ENCODE measurements at places on chromosomes 6 and 20.

DNA sequence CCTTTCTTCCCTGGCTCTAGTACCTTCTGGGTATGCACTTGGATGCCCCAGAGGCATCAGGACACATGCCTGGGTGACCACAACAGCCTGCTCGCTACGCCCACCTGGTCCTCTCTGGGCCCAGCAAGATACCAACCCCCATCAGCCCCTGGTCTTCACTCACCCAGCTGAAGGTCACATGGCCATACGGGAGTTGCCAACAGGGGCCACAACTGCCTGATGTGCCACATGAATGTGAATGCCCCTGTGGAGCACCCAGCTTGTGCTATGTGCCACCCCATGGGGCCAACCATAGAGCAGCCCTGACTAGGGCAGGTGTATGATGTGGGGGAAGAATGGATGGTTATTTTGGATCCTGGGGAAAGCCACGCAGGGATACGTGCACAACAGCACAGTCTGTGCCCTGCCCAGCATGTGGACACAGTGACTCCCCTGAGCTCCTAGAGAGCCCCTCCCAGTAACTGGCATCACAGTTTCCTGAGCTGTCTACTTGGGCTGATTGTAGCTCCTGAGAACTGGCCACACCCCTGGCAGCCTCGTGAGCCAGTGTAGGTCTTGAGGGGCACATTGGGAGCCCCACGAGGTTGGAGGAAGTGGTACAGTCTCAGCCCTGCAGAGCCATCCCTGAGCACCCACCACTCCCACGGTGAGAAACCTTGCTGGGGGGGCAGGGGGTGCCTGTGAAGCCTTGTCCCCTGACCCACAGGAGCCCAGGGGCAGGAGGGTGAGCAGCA lies 10.5 kb upstream of the PCMTD2 start:
- DNase-seq = no peak

DNA sequence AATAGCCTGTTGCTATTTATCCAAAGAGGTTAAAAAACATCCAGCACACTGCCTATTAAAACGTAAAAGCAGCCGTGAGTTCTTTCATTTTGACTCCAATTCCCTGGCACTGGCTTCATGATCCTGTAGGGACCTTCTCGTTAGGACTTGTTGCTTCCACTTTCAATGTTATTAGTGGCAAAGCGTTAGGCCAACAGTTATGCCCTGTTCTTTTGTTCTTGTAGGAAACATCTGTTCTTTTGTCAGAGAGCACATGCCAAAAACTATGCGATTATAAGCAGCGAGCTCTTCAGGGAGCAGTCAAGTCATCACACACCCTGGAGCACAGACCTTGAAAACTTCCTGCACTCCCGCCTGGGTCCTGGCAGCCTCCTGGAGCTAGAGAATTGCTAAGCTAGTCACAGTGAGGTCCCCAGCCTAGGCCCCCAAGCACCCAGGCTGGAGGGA lies 609.5 kb upstream of the ARID1B start:
- no peak for DNase-seq

DNA sequence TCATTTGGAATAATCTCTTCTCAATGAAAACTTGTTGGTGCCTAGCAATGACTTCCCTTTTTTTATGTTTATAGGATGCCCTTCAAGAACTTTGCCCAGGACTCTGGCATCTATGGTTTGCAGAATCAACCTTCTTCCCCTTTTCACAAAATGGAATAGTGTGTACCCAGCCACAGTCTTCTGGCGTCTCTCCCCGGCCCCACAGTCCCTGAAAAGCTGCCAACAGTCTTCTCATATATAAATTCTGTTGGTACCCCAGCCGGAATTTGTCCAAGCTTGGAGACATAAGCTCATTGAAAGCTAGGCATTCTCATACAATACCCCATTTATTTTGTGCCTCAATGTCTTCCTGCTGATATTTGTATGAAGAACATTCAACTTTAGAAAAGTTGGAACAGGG lies 26.4 kb upstream of the MCM3 start:
- DNase-seq = no peak

DNA sequence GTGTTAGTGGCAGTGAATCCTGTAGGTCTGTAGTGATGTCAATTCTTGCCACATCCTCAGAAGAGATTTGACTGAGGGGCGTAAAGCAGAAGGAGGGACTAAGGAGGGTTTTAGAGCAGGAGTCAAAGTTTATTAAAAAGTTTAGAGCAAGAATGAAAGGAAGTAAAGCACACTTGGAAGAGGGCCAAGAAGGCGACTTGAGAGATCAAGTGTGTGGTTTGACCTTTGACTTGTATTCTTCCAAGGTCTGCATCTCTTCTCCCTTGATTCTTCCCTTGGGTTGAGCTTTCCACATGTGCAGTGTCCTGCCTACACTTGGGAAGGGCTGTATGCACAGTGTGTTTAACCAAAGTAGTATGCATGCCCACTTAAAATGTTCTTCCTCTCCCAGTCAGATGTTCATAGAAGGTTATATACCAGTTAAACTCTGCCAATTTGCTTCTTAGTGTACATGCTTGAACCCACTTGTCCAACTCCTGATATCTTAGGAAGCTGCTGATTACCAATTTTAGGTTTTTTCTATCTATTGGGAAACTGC lies 627.6 kb downstream of the MMUT start:
- no peak for DNase-seq

- no peak for DNase-seq
Observed at GRCh38 chr6:35955071-35955470, 34.2 kb upstream of the SRPK1 start.

DNA sequence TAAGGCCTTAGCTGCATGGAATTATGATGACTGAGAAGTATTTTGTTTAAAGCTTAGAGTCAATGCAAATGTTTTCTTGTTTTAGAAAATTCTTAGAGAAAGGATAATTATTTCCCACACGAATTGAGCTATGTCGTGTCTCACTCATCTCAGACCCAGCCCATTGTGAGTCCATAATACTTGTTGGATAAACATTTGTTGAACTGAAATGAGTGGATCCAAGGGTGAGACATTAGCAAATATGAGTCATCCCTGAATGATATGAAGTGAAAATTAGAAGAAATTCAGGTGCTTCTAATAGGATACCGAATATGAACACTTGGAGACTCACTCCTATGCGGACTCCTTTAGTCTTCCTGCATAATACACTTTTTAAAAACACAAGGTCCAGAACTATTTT lies 41.6 kb upstream of the ARMC2 start:
- DNase-seq = no peak

DNA sequence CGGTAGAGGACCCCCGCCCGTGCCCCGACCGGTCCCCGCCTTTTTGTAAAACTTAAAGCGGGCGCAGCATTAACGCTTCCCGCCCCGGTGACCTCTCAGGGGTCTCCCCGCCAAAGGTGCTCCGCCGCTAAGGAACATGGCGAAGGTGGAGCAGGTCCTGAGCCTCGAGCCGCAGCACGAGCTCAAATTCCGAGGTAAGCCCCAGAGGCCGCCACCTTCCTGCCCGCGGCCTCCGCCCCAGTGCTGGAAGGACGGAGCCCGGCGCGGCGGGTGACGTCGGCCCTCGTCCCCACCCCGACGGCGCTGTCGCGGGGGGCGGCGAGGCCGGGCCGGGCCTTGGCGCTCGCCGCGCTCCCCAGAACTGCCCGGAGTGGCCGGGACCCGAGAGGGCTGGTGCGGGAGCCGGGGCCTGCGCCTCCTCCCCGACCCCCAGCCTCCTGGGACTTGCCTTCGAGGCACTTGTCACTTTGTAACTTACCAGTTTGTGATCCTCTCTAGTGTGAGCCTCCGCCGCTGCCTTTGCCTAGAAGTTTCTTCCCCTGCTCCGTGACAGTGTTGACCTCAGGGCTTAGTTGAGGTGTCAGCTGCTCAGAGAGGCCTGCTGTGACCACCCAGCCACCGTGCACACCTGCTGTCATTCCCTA lies 417 bp downstream of the VAPB start:
- DNase-seq = peak; percentile 61

DNA sequence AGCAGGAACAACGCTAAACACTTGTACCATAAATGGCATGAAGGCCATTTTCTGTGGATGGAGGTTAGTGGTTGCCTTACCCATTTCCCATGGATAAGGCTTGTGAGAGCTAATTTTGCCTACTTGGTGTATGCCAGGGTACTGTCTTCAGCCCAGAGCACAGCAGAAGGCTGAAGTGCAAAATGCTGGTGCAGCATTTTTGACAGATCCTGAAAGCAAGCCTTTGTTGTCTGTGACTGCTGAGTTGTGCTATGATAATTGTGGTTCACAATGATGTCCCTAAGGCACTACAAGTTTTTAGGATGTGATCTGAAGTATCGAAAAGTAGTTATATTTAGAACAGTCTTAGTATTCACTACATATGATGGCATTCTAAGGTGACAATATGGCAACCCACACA lies 14.7 kb upstream of the HMGN3 start:
- no peak for DNase-seq

DNA sequence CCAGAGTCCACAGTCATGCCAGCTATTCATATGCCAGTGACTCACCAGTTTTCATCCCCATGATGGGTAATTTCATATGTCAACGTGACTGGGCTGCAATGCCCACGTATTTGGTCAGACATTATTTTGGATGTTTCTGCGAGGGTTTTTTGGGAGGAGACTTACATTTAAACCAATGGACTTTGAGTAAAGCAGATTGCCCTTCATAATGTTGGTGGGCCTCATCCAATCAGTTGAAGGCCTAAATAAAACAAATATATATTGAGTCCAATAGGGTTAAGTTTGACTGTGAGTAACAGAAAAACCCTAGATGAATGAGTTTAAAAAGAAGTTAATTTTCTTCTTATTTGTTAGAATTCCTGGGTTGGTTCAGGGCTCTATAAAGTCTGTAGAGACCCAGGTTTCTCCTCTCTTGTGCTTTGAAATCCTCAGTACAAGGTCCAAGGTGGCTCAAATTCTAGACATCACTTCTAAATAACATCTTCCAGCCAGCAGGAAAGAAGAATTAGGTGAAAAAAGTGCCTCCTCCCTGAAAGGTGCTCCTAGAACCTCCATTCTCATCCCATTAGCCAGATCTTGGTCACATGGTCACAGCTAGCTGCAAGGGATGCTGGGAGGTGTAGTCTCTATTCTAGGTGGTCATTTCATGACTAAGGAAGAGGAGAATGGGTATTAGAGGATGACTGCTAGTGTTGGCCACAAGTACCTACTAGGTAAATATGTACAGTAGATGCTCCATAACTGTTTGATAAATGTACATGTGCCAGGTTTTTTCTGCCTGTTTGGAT lies 16.7 kb upstream of the NEDD9 start:
- DNase-seq = no peak

All from stimulated activated naive CD4-positive, alpha-beta T cell treated with Interleukin-2 at 50 U/mL for 16 hours (primary cell).